Stimulated activated CD8-positive, alpha-beta memory T cell treated with anti-CD3 and anti-CD28 coated beads, Interleukin-15, amount 100 ng/mL, for 4 hours (primary cell): ENCODE measurements at places on chromosomes 3 and 15.

GRCh38 chr3:100099621-100100020 is 14.7 kb downstream of the FILIP1L start:
- no peak for DNase-seq

GRCh38 chr3:179962629-179963387 is 73.9 kb downstream of the PEX5L start:
- DNase-seq, result no peak

DNA sequence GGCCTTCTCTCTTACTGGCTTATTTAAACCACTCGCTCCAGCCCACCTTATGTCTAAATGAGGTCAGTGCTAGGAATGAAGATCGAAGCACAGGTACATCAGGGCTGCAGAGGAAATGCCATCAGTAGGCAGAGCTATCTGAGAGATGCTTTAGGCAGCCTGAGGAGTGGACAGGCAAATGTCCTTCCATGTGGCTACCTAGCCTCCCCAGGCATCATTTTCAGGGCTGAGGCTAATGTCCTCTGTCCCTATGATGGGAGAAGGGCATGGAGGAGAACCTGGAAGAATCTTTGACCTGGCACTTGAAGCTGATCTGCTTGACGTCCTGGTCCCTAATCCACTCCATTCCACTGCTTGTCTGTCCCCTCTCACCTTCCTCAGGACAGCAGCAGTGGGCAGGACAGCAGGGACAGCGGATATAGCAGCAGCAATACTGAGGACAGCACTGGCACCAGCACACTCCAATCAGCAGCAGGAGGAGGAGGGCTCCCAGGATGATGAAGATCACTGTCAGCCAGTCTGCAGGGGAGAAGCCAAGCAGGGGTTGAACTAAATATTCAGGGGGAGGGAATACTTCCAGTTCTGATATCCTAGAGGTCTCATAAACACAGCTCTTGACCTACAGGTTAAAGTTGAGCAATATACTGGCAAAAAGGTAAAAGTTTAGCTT is 21.0 kb downstream of the ILDR1 start:
- no peak for DNase-seq

DNA sequence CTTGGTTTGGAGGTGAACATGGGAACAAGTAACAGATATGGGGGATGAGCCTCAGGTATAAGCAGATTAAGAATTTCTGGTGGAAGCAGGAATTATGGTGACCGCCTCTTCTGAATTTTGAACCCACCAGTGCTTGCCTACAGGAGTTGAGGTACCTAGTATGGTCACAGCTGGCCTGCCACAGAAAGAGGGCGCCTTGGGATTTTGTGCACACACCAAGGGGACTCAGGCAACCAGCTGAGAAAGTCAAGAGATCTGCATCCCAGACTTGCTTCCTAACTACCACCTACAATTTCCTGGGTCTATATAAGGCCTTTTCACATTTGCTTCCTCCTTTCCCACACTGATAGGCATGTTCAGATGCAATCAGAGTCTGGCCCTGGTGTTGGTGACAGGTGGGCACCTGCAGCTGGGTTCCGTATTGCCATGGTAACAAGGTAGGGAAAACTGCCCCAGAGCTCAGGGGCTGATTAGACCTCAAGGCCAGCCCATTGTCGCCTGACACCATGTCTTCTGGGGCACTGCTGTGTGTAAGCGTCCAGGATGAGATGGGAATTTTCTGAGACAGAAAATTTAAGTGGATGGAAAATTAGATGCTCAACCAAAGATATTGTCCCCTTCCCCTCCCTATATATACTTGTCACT is 75.9 kb upstream of the RASGRF1 start:
- no peak for DNase-seq

GRCh38 chr15:99143242-99143641 is 38.4 kb downstream of the SYNM start:
- DNase-seq, result no peak

DNA sequence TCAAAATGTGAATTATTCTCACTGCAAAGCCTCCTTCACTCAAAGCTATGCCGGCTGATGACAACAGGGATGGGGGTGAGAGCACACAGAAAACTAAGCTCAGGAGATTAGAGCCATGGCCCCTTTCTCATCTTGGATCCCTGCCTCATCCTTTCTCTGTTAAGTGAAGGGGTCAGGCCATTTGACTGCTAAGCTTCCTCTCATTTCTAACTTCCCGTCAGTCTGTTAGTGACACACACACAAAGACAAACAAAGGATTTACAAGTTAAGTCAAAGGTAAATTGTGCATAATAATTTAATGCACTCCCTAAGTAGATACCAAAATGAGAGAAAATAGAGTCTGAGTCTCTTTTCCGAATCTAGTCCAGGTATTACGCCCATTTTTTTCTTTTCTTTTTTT is 1.2 kb downstream of the SS18L2 start:
- DNase-seq, result no peak

GRCh38 chr3:133460809-133461208 is 61.0 kb downstream of the BFSP2 start:
- no peak for DNase-seq
